Brain microvascular endothelial cell (primary cell): ENCODE measurements at places on chromosomes 1 and 21.

DNA sequence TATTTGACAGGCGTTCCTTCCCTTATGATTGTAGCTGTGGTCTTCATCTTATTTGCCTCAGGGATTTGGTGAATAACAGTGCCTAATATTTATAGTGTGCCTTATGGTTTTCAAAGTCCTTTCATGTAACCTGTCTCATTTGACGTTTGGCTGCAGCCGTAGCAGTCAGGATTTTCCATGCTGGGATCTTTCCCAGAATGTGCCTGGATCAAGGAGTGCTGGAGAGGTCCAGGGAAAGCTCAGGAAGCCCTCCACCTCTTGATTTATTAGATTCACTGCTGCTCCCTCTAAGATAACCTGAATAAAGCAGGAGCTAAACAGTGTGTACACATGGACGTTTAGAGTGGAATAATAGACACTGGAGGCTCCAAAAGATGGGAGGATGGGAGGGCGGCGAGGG, 5.2 kb downstream of the C1orf21 start:
- DNase-seq, result no peak

DNA sequence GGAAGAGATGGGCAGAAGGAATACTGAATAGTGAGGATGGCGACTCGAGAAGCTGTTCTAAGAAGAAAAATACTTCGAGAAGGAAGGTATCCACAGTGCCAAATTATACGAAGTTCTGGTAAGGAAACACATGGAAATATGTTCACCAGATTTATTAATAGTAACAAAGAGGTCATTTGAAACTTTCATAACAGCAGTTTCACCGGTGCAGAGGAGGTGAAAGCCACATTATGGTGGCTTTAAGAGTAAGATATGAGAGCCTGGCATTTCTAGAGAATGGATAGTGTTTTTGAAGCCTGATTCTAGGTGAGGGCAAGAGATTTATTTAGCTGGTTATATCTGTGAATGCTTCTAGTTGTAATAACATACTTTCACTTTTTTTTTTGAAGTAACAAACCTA, 56.2 kb downstream of the DPYD start:
- no peak for DNase-seq

DNA sequence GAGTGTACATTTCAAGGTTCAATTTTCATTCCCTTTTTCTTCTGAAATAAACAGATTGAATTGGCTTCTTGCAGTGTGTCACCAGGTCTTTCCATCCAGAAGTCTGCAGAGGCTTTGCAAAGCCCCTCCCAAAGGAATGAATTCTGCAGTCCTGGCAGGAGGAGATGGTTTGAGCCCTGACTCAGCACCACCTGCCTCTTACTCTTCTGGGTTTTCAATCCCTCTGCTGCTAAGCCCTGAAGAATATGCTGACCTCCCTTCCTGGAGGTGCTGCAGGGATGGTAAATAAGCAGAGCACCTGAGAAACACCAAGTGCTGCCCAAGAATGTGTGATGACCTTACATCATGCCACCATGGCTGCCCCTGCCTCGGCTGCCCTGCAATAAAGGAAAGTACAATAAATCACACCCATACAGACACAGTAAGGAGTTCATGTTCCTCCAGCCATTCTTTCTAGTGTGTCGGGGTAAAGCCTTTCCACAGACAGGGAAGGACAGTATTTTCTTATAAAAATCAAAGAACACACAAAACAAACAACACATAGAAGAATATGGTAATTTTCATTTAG, 209.2 kb downstream of the ZNF326 start:
- DNase-seq, result no peak

DNA sequence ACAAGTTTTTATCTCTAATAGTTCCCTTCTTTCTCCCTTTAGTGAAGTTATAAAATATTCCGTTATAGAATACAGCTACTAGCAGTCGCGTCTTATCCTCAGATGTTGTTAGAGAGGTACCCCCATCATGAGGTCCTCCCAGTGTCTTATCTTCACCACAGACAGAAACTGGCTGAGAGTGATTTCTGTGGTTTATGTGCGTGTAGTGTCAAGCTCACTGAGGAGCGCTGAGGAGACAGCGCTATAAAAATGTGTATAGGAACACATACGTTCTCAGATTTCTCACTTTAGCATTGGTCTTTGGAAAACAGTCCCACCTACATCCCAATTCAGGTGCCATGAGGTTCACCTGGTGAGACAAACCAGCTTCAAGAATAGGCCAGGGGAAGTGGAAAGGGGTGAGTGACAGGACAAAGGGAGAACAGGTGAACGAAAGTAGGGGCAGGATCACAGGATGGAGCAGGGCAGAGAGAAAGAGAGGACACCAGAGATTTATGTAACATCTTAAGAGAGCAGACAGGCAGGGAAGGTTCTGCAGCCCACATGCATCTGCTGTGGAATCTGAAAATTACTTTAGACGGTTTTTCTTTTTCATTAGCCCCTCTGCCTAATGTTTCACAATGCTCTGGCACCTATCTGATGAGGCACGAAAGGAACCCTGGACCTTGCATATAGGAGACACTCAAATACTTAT, 2.7 kb upstream of the PLEKHO1 start:
- no peak for DNase-seq

GRCh38 chr1:116854403-116854690, 55.4 kb upstream of the PTGFRN start:
- no peak for DNase-seq

GRCh38 chr1:109637446-109637845, 17.8 kb downstream of the AMPD2 start:
- DNase-seq, result no peak

- DNase-seq, result no peak
Measured at GRCh38 chr1:89552471-89553081, 27.9 kb downstream of the LRRC8B start.

GRCh38 chr1:232707142-232707541, 77.2 kb upstream of the SIPA1L2 start:
- no peak for DNase-seq

GRCh38 chr1:236727521-236727920, 41.2 kb downstream of the ACTN2 start:
- no peak for DNase-seq

GRCh38 chr1:16468558-16468957, 28.0 kb downstream of the NECAP2 start:
- DNase-seq, result no peak

DNA sequence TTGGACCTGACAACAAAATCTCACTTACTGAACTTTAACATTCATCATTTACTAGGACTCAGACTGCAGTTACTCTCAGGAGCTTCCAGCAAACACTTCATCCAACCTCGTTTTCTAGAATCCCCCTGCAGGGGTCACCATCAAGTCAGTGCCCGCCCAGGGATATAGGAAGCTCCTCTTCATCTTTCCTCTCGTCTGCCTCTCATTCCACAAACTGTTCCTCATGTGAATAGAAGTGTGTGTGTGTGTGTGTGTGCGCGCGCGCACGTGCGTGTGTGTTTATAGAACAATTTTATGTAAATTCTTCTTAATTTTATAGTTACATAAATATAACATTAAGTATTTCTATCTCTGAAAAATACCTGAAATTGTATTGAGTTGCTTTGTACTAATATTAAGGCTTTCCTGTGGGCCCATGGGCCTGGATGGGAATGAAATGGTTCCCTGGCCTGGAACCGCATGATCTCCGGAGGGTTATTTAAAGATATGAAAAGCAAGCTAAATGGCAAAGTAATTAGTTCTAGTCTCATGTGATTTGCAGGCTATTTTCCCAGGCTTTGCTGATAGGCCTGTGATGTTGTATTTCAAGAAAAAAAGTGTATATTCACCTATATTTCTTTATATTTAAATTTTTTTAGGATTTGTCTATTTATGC, 21.7 kb upstream of the ABCD3 start:
- DNase-seq, result no peak

- DNase-seq, result no peak
Measured at GRCh38 chr1:220772846-220773245, 13.9 kb upstream of the MTARC1 start.

GRCh38 chr1:54611621-54612020, 11.7 kb downstream of the FAM151A start:
- no peak for DNase-seq

- DNase-seq, result no peak
Measured at GRCh38 chr1:111441573-111442192, 7.4 kb downstream of the WDR77 start.

DNA sequence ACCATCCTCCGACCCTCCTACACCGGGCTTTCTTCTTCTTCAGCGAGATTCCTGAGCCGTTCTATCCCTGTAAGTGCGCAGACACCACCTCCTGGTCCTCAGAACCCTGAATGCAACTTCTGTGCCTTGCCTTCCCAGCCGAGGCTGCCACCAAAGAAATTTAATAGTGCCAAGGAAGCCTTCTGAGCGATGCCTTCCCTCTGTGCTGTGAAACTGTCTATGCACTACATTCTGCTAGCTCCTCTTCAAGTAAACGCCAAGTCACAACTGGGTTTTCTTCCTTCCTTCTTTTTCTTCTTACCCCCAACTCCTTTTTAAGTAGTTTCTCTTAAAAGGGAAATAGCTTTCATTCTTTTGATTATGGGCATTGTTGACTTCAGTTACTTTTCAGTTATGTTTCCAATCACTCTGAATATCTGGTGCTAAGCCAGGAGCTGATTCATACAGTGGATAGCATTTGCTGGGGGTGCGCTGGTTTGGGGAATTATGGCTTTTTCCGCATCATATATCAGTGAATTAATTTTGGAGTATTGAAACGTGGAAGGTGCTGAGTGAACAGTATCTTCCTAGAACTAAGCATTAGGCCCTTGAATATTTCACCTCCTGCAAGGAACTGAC, 38.6 kb upstream of the GPR88 start:
- no peak for DNase-seq

DNA sequence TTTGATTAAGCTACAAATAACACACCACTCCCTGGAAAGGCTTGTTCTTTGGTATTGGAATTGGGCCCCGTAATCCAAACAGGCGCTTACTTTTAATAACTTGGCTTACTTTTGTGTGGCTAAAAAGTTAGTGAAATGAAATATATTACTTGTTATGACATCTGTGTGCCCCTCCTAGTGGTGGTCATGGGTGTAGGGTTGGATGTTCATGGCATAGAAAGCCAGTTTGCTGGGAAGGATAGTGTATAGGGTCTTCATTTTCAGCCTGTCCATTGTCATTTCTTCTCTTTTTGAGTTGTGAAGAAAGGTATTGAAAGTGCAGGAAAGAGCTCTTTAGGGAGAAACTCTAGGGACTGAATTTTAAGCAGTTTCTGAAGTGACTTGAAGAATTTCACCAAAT, 5.9 kb downstream of the CDC14A start:
- peak; percentile 17 for DNase-seq

DNA sequence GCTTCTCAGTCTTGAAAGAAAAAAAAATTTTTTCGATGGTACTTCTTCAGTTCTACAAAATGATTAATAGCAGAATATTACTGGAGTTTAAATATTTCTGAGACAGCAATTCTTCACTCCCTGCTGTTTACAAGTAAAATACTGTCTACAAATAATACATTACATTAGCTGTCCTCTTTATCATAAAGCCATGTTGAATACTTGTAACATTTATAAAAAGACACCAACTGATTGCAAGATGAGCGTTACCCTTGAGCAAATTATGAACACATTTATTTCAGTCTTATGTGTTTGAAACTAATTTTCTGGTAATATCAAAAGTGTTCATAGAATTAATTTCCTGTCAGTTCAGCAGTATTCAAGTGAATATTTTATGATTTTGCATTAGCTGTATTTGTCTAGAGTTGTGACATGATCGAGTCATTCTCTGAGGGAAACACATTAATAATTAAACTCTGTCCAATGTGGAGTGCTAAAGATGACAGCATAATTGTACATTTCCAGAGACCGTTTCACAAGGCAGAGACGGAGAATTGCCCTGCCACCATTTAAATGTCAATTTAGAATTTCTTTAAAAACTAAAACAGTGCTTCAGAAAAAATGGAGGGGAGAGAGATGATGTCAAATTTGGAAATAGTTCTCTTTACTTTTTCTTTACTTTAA, 1359.0 kb upstream of the ADGRL4 start:
- DNase-seq, result no peak

DNA sequence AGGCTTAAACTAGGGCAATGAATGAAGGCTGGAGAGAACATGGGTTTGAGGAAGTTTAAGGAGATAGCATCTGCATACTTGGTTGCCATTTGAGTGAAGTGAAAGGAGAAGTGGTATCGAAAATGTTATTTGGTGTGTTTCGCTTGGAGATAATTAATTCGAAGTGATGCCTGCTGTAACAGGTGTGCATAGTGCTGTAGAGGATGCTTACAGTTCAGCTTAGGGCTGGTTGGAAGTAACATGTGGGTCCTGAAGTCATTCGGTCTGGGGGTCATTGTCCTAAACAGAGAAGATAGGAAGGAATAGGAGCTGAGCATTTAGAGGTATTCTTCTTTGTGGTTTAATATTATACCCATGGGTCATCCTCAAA, 301 bp upstream of the NUDT17 start:
- no peak for DNase-seq

DNA sequence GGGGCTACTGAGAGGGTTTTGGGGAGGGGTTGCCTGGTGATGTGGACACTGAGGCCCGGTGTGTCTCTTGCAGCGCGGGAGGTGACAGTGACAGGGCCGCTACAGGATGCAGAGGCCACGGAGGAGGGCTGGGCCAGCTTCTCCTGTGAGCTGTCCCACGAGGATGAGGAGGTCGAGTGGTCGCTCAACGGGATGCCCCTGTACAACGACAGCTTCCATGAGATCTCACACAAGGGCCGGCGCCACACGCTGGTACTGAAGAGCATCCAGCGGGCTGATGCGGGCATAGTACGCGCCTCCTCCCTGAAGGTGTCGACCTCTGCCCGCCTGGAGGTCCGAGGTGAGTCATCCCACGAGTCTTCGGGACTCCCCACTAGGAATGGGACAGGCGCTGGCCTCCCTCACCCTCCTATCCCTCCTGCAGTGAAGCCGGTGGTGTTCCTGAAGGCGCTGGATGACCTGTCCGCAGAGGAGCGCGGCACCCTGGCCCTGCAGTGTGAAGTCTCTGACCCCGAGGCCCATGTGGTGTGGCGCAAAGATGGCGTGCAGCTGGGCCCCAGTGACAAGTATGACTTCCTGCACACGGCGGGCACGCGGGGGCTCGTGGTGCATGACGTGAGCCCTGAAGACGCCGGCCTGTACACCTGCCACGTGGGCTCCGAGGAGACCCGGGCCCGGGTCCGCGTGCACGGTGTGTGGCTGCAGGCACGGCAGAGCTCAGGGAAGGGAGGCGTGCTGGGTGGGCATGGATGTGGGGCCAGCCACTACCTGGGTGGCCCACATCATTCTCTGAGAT, 72.5 kb downstream of the OBSCN start:
- DNase-seq, result no peak

DNA sequence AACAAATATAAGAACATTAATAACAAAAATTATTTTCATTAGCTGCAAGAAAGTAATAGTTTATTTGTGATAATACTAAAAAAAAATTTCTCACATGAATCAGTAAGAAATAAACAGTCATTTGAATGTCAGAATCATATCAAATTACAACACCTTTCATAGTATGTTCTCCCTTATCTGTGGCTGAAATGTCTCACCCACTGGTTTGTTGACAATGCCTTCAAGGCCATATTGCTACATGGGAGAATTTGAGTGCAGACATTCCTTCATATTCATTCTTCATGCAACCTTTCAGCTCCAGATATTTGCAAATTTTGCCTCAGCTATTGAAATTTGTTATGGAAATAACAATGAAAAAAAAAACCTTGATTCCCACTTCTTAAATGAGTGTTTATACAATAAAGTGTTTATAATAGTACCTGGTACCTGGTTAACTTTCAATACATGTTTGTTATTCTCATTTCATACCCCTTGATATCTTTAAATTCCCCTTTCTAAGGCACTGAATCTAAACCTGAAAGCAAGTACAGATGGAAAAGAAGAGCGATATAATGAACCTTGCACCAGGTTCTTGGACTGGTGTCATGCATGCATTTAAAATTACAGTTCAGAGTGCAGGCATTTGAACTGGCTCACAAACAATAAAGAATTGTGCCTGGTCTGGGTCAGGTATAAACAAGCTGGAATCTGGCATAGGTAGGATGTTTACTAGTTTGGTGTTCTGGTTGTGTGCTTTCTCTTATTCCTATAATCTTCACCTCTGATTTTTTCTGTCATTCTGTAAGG, 242.2 kb upstream of the ADGRL2 start:
- DNase-seq, result peak; percentile 22
